Endothelial cell (in vitro differentiated cells): ENCODE measurements at places on chromosomes 1 and 21.

DNA sequence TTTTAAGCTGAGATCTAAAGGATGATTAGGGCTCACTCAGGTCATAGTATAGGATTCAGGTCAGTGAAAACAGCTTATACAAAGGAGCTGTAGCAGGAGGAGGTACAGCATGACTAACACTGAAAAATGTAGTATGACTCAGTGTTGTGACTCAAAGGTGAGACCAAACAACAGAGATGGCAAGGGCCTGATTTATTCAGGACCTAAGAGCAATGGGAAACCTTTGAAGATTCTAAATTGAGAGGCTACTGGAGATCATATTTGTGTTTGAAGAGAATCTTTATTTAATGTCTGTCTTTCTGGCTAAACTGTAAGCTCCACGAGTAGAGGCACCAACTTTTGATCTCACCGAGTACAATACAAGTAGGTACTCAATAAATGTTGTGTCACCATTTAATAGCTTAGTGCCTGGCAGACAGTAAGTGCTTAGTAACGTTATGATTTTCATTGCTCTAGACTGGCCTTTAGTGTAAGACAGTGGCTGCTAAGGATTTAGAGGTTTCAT lies 43.5 kb downstream of the PRKAA2 start:
- DNase-seq: no peak

- DNase-seq: no peak
Measured at GRCh38 chr1:198845851-198846250, 207.0 kb downstream of the PTPRC start.

DNA sequence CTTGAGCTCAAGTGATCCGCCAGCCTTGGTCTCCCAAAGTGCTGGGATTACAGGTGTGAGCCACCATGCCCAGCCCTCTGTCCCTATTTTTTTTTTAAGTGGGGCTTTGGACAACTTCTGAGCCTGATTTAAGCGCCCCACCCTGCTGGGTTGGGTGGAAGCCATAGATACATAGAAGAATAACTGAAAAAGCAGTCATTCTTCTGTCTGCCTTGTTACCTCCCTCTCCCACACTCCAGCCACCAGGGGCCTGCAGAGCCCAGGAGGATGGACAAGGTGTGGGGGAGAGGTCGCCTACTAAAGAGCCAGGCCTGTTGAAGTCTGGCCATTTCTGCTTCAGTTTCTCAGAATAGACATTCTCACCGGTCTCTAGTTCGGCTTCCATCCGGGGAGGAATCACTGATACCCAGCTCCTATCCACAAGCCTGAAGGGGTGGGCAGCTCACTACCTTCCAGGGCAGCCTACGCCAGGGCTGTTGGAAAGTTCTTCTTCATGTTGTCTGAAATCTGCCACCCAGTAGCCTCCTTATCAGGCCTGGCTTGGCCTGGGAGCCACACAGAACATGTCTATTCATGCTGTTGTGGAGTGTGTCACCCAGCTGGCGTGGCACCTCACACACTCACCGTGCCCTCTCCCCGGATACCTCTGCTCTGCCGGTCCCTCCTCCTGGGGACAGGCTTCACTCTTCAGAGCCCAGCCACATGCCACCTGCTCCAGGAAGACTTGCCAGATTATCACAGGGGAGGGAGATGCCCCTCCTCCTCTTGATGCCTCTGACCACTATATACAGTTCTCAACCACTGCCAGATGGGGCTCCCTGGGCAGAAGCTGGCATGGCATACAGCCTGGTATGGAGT lies 27.7 kb downstream of the KNCN start:
- no peak for DNase-seq

DNA sequence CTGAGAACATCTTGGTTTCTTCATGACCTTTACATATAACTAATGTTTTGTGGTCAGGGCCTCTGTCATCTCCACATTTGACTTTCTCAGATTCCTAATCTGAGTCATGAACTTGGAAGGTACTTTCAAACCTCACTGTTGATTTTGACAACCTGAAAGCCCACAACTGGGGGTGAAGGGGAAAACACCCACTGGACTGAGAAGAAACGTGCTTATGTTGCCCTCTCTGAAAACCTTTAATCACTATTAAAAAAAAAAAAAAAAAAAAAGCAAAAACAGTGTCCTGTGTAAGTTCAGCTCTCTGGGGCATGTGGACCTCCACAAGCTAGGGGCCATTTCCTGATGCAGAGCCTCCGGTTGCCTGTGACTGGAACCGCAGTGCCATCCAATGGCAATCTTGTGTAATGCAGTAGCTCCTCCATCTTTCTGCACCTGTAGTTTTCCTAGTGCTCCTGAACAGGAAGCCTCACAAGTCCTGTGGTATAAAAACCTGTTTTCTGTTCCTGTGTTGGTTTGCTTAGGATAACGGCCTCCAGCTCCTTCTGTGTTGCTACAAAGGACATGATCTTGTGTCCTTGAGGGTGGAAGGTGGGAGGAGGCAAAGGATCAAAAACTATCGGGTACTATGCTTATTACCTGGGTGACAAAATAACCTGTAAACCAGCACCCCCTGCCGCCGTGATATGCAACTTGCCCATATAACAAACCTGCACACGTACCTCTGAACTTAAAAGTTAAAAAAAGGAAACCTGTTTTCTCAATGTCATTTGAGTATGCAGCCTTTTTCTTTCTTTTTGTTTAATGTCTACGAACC lies 124.5 kb downstream of the ZNF648 start:
- peak; percentile 78 for DNase-seq

- DNase-seq: no peak
Measured at GRCh38 chr1:244027491-244028145, 23.5 kb upstream of the ZBTB18 start.

DNA sequence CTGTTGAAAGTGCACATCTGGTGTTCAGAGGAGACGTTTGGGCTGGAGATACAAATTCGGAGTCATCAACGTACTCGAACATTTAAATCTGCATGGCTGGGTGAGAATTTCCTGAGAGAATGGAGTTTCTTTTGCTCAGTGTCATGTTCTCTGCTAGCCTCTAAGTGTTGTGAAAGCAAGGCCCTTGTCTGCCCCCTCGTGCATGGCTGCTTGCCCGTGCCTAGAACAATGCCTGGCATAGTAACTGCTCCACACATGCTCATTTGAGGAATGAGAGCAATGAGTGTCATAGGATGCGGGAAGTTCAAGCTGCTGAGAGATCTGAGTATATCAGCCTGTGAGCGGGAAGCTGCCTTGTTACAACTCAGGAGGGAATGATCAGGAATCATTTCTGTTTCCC lies 171.1 kb upstream of the CSF3R start:
- DNase-seq: no peak

DNA sequence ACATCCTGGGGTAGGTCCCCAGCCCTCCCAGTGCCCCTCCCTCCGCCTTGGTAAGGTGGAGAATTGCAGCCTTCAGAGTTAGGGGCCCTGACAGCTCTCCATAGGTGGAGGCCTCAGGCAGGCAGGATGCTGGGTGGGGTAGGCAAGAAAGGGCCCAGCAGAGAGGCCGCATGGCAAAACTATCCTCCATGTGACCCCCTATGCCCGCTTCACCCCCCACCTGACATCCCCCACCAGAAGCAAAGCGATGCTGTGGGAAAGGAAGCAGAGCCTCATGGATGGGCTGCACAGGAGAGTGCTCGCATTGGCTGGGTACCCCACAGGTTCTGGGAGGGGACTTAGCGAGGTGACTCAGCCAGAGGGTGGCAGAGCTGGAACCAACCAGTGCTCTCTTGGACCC lies 1.6 kb downstream of the S100A9 start:
- DNase-seq: no peak

DNA sequence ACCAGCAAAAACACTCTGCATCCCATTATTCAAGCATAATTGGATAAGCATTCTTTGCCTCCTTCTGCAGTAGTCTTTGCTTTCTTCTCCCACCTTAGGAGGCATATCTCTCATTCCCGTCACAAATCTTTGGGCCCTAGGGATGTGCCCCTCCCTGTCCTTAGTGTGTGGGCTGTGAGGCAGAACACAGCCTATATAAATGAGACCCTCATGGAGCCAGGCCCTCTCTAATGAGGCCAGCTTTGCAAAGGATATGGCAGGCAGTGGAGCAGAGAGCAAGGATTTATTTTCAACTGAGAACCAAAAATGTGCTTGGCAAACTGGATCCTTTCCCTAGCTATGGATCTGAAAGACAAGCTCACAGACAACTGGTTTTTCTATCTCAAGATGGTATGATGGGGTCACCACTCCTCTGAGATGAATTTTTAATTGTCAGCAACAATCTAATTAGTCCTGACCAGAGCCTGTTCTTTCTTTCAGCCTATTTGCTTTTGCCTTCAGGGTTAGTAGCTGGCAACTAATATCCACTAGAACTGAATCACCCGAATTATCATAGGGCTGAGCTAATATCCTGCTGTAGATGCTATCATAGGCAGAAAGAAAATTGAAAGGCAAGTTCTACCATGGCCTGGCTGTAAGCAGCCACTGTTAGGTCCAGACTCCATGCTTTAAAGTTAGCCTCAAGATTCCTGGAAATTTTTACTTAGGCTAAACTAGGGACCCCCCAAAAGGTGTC lies 134.2 kb downstream of the SYT2 start:
- no peak for DNase-seq

GRCh38 chr1:209106237-209106741 lies 477.2 kb upstream of the CAMK1G start:
- no peak for DNase-seq

DNA sequence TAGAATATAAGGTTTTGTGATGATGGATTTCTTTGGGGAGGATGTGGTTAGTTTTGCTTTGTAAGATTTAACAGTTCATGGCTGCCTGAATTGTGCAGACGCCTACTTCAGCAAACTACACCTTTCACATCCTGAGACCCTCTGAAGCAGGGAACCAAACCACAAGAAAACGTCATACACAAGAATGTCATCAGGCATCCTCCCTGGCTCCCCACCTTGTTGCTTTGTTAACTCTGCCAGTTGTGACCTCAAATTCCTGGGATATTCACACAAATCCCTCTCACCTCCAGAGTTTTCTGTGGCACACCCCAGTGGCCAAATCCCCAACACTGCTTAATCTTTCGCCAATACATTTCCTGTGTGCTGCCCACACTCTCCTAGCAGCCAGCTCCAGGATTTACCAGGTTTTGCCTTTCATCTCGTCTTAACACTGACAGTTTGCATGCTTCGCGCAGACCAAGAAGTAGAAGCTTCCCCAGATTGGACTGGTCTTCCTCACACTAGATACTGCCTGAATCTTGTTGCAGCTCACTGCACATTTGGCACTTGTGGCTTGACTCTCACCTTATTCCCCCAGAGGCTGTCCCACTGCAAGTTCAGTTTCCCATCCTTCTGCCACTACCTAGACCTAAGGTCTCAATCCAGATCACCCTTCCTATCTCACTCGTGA lies 51.1 kb upstream of the CTTNBP2NL start:
- DNase-seq: no peak

DNA sequence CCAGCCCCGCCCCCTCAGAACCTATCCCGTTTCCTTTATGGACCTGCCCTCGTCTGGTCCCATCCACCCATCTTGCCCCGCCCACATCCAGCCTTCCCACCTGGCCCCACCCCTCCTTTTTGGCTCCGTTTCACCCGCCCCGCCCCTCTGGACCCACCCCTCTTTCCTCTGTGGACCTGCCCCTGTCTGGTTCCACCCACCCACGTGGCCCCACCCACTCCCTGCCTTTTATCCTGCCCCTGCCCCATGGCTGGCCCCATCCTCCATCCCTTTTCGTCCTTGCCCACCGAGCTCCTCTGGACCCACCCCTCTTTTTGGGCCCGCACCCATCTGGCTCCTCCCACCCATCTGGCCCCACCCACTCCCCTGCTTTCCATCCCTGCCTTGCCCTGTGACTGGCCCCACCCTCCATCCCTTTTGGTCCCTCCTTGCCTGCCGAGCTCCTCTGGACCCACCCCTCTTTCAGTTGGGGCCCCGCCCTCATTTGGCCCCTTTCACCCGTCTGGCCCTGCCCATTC lies 177.3 kb downstream of the CAMTA1 start:
- DNase-seq: peak; percentile 93

GRCh38 chr1:73701826-73702225 lies 496.1 kb downstream of the LRRIQ3 start:
- DNase-seq: no peak

DNA sequence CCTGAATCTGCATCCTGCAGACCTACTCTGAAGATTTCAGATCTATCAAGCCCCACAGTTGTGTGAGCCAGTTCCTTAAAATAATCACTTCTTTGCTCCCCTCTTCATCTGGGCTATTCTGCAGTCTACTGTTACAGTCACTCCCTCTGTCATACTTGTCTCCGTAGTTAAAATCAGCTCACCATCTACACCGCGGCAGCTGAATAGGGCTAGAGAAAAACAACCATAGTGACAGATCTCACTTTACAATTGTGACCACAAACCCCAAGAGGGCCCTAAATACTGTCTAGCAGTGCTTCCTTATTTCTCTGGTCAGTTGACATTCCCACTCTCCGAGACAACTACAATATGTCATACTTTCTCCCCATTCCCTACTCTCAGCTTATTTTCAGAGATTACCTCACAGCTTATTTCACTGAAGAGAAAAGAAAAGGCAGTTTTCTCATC lies 12.9 kb downstream of the DESI2 start:
- no peak for DNase-seq

- DNase-seq: no peak
Measured at GRCh38 chr1:51986718-51987117, 3.8 kb downstream of the RAB3B start.

DNA sequence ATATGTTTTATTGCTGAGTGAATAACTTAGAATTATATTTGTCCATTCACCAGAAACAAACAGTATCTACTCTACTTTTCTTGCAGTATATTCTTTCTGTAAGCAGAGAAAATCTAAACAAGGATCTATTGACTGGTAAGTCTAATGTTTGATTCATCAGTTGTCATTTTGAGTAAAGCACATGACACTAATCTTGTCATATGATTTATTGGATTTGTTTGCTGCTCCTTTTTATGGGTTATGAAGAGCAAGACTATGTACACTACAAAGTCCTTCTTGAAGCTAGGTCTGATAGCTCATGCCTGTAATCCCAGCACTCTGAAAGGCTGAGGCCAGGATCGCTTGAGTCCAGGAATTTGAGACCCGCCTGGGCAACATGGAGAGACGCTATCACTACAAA lies 23.3 kb downstream of the KMO start:
- DNase-seq: no peak

DNA sequence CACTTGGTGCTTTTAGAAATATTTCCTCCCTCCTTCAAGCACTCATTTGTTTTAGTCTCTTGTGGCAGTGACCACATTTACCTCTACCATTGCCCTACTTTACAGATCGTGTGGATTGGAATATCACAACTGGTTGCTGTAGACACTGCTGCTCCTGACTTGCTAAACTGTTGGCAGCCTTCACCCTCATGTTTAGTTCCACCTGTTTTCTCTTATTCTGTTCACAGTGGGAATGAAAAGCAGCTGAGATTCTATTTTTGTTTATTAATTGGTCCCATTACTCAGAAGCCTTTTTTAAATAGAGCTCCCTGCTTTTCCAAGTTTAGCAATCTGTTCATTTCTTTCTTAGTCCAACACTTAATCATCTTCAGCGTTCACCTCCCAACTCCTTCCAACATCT lies 308.9 kb downstream of the RWDD3 start:
- no peak for DNase-seq
